ENCODE measurements at places on chromosomes 4 and X.

DNA sequence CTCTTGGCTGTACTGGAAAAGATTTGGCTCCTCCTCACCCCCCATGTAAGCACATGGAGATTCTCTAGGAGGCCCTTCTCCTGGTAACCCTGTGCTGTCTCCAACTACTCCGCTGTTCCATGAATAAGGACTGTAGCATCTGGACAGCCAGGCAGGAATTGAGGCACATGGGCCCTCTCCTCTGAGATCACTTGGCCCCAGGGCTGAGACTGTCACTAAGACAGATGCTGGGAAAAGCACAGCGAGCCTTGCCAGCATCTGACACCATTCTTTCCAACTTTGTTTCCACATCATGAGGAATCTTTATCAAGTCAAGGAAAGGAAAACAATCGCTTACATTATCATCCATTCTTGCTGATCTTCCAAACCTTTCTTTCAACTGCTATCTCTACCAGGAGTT lies 222.6 kb upstream of the INTU start:
- DNase-seq: no peak

DNA sequence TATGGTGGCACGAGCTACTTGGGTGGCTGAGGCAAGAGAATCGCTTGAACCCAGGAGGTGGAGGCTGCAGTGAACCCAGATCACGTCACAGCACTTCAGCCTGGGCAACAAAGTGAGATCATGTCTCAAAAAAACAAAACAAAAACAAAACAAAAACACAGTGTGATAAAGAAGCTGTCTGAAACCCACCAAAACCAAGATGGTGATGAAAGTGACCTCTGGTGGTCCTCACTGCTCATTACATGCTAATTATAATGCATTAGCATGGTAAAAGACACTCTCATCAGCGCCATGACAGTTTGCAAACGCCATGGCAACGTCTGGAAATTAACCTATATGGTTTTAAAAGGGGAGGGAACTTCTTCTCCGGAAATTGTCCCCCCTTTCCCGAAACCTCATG lies 29.4 kb upstream of the OPHN1 start:
- peak; percentile 83 for DNase-seq

GRCh38 chr4:6410664-6411063 lies 61.8 kb downstream of the PPP2R2C start:
- DNase-seq: no peak

- no peak for DNase-seq
These were observed 325.8 kb downstream of the ARAP2 start for GRCh38 chr4:35918491-35918977.

GRCh38 chr4:11741190-11741652 lies 312.5 kb upstream of the HS3ST1 start:
- no peak for DNase-seq

- no peak for DNase-seq
These were observed 53.4 kb downstream of the AFAP1 start for GRCh38 chr4:7886007-7886973.

- DNase-seq: no peak
These were observed 33.5 kb upstream of the PRRG1 start for GRCh38 chrX:37315511-37316248.

DNA sequence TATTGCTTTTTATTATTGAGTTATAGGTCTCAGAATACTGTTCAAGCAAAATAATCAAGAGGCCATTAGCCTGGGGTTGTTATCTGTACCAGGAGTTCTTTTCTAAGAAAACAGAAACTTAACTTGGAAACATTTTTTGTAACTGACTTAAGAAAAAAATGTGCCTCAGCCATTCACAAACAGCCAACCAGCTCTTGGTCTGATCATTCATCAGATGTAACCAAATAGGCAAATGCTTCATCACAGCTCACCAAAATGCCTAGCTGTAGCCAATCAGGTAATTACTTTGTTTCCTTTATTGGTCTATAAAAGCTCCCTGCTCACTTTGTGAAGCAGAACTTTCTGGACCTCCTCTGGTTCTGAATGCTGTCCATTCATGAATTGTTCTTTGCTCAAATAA lies 387.7 kb downstream of the FAT4 start:
- no peak for DNase-seq
